ENCODE measurements at places on chromosomes 12 and 14.
A peak's percentile ranks its signal among the peaks of the same experiment; 100 is the strongest.

DNA sequence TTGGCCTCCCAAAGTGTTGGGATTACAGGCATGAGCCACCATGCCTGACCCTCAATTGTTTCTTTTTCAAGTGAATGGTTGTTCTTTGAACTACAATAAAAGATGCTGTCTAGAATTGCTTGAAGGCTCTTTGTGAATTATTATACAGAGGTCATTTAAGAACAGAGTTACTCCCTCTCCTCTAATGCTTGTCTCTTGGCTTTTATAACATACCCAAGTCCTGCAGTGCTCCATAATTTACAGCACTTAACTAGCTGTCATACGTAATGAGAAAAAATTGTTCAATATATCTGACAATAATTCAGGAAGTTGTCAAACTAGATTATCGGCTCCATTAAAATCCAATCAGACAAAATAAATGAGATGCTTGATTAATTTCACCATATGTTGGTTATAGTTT, 823.0 kb upstream of the ATXN7L3B start:
- no peak for DNase-seq

- no peak for DNase-seq
These were observed 107.8 kb downstream of the VCPKMT start for GRCh38 chr14:50008562-50008961.

GRCh38 chr14:21038441-21039422, 3.4 kb upstream of the RNASE7 start:
- peak; percentile 71 for DNase-seq

DNA sequence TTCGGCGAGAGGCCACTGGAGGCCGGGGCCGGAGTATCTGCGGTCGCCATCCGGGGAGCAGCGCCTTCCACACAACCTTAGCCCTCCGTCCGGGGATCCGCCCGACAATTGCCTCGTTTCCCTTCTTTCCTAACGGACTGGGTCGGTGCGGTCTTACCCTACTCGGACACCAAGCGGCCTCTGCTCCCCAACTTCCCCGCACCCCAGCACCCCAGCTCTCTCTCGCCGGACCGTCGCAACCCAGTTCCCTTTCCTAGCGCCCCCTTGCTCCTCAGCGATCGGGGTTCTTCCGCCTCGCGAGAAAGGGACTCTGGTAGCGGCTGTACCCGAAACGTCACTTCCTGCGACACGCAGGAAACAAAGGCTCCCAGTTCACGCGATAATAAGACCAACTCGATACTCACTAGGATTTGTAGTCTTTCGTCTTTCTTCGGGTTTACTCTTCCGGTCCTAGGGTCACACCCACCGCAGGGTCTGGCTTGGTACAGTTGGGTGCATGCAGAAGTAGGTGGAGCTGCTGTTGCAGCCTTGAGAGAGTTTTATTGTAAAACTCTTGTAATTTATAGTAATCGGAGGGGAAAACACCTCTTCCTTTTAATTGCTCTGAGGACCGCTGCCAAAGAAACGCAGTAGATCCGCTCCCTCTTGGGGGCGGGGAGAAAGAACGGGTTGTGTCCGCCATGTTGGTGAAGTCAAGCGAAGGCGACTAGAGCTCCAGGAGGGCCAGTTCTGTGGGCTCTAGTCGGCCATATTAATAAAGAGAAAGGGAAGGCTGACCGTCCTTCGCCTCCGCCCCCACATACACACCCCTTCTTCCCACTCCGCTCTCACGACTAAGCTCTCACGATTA, at the start of the genes THAP2 and ZFC3H1:
Gene THAP2 (plus strand): TSS at position 741 of the 850 bp plus-strand sequence. CDS start 209 bp downstream, outside the sequence.
Gene ZFC3H1 (minus strand): TSS at position 288 of the 850 bp plus-strand sequence. CDS start 238 bp downstream, at position 50.
- peak; percentile 80 for DNase-seq

GRCh38 chr14:23294734-23295561, 7.7 kb downstream of the PPP1R3E start:
- DNase-seq: no peak

- no peak for DNase-seq
These were observed 387.2 kb downstream of the BMP4 start for GRCh38 chr14:53569446-53569845.

DNA sequence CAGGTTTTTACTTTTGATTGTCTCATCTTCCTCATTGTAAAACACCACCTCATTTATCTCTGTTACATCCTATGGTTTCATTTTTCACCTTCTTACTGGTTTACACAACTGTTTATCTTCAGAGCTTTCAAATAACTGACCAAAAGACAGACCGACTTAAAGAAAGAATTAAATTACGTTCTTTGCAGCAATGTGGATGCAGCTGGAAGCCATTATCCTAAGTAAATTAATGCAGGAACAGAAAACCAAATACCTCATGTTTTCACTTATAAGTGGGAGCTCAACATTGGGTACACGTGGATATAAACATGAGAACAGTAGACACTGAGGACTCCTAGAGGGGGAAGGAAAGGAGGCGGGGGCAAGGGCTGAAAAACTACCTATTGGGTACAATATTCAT, 729.0 kb upstream of the USP15 start:
- DNase-seq: no peak

DNA sequence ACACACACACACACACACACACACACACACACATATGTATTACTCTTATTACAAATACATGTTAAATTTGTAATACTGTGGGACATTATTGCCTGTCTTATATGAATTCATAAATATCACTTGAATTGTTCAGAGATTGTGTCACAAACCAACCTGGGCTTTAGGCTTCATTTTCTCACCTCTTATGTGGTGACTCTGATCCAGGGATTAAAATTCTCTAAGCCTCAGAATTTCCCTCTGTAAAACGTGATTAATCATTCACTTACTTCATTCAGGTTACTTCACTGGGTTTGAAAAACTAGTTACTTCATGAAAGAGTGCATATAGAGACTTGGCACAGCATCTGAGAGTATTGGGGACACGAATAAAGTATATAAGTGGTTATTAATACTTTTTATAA, 240.3 kb upstream of the PDZRN4 start:
- DNase-seq: no peak

DNA sequence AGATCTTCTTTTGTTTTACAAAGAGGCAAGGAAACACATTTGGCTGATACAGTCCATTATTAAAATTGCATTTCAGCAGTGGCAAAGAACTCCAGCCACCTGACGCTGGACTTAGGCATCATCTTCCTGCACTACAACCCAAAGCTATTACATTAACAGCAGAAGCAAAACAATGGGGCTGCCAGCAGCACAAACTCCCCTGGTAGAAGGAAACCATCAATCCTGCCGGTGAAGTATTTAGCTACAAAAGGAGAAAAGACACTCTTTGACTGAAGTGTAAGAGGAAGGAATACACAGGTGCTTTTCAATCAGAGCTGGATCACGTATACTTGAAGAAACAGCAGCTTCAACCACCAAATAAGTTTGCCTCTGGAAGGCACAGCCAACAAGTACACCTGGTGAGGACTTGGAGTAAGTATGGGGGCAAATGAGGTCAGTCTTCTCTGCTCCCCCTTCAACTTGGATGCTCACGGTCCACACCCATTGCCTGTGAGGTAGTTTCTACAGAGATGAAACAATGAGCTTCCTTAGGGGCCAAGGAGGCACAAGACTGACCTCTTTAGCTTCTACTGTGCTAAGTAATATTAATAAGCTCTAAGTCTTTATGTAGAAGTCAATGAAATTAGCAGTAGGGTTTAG, 125.9 kb upstream of the FOXN3 start:
- no peak for DNase-seq

- no peak for DNase-seq
These were observed 85.1 kb upstream of the ARHGAP5 start for GRCh38 chr14:31992011-31992447.

DNA sequence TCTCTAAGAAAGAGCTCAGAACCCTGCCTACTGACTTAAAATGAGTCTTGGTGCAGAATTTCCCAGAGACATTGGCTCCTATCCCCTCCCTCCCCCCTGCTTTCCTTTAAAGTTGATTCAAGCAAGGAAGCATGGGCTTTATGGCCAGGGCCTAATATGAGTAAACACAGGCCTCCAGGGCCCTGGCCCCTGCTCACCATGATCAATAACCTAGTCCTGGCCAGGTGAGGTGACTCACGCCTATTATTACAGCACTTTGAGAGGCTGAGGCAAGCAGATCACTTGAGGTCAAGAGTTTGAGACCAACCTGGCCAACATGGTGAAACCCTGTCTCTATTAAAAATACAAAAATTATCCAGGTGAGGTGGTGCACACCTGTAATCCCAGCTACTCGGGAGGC, 165.1 kb upstream of the TMCC3 start:
- no peak for DNase-seq

DNA sequence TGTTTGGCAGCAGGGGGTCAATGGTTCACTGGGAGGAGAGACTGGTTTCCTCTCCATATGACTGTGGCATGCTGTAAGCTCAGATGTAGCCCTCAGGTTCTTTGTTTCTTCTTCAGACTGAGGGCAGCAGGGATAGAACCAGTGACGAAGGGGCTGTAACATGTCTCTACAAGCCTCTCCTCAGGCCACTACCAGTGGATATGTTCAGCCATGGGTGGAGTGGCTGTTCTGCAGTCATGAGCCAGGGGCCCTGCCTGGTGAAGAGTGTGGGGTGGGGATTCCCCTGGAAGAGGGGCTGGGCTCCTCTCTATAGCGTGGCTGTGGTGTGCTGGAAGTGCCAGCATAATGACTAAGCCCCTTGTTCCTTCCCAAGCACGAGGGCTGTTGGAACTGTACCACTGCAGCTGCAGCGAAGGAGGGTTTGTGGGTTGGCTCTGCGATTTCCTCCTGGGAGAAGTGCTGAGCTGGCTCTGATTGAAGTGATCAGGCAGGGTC, 55.8 kb downstream of the CMAS start:
- DNase-seq: no peak

DNA sequence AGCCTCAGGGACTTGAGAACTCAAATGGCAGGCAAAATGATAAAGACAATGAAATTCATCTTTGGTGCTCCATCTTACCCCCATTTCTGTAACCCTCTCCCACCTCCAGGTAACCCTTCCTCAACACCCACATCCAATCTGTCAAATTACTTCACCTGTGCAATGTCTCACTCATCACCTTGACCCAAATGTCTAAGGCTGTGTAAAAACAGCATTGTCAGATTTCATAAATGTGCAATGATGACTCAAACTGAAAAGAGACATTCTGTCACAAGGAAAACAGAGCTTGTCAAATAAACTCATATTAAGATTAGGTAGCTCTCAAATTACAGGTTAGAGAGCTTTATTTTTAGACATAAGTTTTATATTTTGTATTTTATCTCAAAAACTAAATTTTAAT, 19.9 kb upstream of the COCH start:
- no peak for DNase-seq

GRCh38 chr12:122003651-122004611, 17.8 kb upstream of the BCL7A start:
- DNase-seq: no peak

GRCh38 chr12:90003688-90004087, 295.1 kb upstream of the ATP2B1 start:
- no peak for DNase-seq

- DNase-seq: no peak
These were observed 28.6 kb upstream of the HSP90B1 start for GRCh38 chr12:103901518-103902173.

DNA sequence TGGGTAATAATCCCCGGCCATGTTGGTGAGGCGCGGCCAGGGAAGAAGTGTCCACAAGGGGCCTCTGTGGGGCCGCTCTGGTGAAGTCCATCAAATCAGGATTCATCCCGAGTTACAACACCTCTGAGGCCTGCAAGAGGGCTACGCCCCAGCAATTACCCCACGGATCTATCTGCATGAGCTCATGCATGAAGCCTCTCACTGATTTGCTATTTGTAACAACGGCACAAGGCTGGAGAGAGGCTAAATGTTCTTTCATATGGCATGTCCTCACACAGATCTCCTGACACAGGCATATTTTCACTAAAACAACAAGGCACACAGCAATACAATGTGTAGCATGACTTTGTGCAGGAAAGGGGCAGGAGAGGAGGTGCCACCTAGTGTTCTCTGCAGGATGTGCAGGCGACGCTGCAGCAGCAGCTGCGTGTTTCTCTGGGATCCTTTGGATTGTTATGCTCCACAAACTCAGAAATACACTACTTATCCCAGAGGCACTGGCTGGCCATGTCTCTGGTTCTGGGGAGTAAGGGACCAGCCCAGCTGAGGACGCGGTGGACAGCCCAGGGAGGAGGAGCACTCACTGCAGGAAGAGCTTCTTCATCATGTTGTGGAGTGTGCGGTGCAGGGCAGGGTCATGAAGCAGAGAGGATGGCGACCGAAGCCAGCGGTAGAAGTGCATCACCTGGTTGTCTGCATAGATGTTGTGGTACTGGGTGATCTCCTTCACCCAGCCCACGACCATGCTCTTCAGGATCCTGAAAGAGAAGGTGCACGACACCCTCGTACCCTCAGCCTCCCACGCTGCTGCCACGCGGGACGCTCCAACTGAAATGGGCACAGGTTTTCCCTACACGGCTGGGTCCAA, 20.2 kb downstream of the P2RX2 start:
- no peak for DNase-seq

GRCh38 chr14:90608281-90608680, 207.9 kb downstream of the TTC7B start:
- no peak for DNase-seq

GRCh38 chr12:65335021-65335714, 56.7 kb downstream of the MSRB3 start:
- no peak for DNase-seq

- DNase-seq: no peak
These were observed 26.0 kb upstream of the RIMBP2 start for GRCh38 chr12:130742112-130742511.

DNA sequence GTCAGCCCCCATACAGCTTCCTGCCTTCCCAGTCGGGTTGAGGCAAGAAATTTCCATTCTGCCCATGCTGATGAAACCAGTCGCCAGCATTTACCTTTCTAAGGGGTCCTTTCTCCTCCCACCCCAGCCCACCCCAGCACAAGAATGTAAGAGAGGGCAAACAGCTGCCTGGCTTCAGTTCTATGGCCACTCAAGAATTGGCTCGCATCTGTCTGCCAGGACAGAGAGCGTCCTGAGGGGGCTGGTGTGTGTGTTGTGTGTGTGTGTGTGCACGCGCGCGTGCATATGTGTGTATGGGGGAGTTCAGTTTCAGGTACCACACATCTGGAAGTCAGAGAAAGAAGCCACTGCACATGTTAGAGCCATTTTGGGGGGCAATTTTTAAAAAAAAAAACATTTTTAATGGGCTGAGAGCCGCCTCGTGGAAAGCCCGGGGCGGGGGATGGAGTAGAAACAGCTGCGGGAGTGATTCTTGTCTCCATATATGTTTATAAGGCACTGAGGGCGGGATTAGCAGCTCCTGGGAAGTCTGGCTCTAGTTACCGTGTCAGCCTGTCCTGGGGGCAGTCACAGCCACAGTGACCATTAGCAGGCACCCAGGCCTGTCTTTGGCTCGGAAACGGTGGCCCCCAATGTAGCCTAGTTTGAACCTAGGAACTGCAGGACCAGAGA, at the start of gene WNT5B:
Gene WNT5B (plus strand): TSS at position 566 of the 672 bp plus-strand sequence. CDS start 2,124 bp downstream, outside the sequence.
- DNase-seq: no peak

DNA sequence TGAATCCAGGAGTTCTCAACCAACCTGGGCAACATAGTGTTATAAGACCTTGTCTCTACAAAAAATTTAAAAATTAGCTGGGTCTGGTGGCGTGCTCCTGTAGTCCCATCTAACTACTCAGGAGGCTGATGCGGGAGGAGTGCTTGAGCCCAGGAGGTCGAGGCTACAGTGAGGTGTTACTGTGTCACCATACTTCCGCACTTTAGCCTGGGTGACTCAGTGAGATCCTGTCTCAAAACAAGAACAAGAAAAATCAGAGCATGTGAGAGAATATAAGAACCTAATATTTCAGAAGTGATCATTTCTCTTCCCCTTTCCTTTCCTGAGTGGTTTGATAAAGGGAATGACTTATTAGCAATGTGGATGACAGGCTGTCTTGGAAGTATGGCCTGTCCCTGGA, 9.5 kb downstream of the TRAF3 start:
- DNase-seq: no peak
